ENCODE measurements at places on chromosomes 7 and 10.

DNA sequence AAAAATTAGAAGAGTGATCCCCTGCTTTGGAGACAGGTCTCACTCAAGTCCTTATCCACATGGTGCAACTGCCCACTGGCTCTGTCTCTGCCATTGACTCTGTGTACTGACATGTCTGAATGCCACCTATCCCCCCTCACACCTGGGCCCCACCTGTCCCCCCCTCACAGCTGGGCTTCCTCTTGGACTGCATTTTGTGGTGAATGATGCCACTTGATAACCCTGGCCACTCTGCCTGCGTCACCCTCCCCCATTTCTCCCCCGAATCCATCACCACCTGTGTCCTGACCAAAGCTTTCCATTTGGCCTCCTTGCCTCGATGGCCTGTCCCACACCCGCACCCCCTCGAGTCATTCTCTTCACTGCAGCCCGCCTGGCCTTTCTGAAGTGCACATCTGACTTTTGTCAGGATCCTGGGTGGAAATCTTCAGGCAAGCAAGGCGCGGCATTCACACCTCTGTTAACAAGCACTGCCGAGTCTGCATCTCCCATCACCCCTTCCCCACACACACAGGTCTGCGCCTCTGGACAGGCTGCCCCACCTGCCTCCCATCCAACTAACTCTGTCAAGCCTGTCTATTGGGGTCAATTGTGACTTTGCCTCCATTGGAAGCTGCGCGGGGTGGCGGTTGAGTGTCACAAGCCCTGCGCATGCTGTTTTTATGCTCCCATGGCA lies 175.3 kb upstream of the KLF14 start:
- DNase-seq = no peak

DNA sequence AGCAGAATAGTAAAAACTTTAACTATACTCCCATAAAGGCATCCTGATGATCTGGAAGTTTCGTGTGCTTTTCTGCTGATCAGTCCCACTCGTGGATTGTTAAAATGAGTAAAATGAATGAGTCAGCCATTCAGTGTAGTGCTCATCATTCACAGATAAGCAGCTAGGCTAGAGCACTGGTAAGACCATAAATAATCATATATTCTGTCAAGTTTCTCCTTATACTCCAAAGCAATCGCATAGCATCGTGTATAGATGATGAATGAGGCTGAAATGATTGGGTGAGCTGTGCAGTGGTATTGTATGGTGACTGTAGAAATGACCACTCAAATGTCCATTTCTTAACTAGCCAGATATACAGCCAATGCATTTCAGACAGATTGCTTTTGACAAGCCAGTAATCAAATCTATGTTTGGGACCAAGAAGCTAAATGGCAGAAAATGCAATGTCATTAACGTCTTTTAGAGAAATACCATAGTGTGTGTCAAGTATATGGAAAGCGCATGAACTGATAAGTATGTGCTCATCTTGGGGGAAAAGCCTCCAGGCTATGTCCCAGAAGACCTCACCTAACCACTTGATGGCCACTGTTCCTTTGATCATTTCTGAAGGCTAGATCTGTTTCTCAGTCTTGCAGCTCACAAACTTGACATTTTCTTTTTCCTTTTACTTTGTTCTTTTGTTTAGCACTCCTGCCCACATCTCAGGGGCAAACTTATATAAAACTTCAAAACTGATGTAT lies 227.2 kb upstream of the FAM3C start:
- DNase-seq = no peak

- no peak for DNase-seq
Measured at GRCh38 chr7:158771213-158771834, 58.0 kb downstream of the ESYT2 start.

DNA sequence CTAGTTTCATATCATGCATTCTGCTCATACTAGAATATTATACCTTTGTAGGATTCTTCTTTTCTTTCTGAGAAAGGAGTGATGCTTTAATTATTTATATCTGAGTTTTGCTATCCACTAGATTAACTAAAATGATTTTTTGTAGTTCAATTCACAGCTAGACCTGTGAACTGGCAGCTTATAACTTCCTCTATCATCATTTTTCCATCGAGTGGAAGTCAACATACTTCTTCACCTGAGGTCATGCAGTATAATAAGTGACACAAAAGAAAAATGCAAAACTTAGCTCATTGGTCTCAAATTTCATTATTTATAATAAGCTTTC lies 8.0 kb downstream of the LRRN3 start:
- DNase-seq = no peak

DNA sequence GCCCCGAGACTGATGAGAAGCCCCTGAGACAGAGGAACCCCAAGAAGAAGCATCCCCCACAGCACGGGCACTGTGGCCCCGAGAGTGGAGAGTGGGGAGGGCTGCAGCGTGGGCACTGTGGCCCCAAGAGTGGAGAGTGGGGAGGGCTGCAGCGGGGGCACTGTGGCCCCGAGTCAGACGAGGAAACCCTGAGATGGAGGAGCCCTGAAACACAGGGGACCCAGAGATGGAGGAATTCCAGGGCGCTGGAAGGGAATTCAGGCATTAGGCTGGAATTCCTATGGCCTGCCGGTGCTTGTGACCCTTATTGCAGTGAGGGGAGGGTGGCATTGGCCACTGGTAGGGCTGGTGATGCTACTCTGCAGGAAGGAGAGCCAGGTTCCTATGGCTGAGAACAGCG lies 168.6 kb upstream of the SHH start:
- no peak for DNase-seq

DNA sequence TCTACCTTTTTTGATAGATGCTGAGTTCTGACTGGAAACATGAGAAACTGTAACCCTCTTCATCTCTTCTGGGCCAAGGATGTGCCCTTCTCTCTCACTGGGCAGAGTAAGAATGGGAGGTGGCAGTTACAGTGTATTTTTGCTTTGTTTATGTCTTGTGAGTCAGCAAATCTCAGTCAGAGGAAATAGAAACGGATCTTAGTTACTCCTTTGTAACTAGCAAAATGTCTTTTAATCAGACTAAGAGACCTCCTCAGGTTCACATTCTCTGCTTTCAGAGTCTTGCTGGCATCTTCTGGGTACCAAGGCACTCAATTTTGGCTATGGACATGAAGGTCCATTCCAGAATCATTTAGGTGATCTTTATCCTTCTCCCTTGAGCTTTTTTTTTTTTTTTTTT lies 70.9 kb downstream of the HHEX start:
- no peak for DNase-seq

DNA sequence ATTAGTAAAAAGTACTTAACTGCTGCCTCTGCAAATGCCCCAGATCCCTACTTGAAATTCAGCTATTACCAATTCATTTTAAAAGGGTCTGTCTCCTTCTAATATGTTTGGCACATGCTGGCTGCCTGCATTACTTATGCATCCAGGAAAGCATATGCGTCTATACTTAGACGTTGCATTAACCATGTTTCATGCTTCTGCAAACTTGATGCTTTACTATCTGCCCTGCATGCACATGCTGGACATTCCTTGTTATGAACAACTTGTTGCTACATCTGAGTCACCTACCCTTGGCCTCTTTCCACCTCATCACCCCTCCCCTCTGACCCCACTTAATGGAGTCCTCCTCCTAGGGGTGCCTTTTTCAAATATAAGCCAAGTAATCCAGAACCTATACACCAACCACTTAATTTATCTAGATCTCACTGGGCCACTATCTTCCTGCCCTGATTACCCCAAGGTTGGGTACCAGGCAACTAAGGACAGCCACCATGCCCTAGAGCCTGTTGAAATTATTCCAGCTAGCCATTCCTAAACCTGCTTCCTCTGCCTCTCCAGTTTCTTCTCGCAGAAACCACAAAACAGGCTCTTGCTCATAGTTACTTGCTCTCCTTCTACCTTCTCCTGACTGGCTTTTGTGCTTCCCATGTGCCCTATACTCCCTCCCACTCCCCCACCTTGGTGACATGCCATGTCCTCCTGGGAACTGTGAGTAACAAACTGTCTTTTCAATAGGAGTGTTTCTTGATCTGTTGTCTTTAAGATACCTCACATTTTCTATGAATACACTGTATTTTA lies 1187.9 kb downstream of the REEP3 start:
- DNase-seq = no peak

GRCh38 chr7:45713669-45714520 lies 139.7 kb downstream of the ADCY1 start:
- no peak for DNase-seq

GRCh38 chr10:46285966-46286620 lies 704 bp upstream of the ANTXRL start:
- DNase-seq = no peak

- DNase-seq = no peak
Measured at GRCh38 chr7:18520450-18521235, 25.1 kb downstream of the HDAC9 start.
